ENCODE measurements at places on chromosomes 11 and 22.

DNA sequence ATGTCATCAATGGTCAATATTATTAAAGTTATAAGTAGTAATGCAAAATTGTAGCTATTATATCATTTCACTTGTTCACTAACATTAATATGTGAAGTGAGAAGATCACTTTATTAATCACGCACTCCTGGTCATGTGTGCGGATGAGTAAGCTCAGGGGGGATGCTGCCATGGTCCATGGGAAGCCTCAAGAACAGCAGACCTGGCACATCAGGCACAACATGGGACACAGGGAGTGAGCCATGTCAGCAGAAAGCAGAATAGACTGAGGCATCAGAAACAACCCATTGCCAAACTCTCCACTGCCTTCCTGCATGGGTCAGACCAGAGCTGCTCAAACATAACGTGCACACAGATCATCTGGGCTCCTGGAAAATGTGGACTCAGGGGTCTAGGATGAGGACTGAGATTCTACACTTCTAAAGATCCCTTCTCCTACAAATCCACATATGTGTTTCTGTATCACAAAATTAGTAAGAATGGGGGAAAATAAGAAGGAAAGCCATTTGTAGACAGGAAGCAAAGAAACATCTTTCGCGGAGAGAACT, 63.8 kb upstream of the VPREB1 start:
- DNase-seq, result no peak

- no peak for DNase-seq
Observed at GRCh38 chr11:126485986-126486635, 130.6 kb downstream of the ST3GAL4 start.

- DNase-seq, result no peak
Observed at GRCh38 chr11:67309166-67309565, 5.8 kb downstream of the SSH3 start.

- peak; percentile 40 for DNase-seq
Observed at GRCh38 chr22:20430720-20431510, 6.7 kb downstream of the SCARF2 start.

DNA sequence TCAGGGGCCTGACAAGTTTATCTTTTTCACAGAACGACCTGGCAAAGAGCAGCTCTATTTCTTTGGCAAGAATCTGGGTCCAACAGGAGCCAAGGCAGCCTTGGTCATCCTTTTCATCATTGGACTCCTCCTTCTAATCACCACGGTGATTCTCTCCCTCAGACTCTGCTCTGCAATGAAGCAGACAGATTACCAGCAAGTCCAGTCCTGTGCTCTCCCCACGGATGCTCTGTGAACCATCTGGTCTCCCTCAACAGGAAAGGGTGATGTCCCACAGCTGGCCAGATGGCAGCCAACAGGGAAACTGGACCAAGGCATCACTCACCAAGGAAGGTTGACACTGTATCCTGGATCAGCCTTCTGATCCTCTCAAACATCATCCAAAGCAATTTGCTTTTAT, 17.0 kb upstream of the PANX1 start:
- DNase-seq, result no peak

DNA sequence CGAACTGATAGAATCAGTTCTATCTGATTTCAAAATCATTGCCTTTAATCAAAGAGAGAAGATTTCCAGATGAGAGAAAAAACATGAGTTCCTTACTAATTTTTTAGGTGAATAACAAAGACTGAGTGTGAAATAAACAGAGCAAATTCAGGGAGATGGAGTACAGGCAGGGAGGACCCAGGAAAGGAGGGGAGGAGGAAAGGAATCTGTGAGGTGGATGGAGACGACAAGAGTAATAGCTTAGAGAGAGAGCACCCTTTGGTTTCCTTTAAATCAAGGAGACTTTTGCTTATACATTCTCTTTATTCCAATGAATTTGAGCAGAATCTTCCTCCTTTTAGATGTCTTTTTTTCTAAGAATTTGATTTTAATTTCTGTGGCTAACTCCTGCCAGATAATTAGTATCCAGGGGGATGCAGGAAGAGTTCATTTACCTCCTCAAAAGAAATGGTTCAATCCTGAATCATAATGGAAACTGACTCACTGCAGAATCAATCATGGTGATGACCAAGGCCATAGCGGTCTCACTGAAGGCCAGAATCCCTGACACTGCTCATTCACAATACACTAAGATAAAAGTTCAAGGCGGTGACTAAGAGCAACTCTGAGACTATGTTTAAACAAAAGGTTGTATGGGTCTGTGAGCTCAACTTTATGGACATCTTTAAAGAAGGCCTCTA, 234.0 kb upstream of the ZC3H12C start:
- DNase-seq, result peak; percentile 87

DNA sequence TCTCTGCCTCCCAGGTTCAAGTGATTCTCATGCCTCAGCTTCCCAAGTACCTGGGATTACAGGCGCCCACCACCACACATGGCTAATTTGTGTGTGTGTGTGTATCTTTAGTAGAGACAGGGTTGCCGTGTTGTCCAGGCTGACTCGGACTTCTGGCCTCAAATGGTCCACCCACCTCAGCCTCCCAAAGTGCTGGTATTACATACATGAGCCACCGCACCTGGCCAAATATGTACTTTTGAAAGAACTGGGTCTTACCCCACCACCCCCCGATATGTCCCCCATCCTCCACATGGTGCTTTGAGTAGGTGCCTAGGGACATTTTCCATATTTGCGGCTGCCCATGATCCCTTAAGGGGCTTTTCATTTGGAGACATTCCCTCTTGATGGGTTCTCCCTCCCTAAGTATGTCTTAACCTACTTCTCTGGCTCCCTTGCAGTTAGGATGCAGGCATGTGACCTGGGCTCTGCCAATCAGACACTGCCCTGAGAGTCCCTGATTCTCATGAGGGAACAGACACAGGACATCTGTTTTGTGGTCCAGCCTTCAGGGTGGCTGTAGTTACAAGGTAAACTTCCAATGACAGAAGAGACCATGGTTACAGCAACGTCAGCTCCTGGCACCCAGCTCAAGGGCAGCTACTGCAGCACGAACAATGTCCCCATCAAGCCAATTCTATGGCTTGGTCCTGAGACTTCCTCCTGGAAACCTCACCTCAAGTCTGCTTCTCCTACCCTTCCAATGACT, 48.4 kb downstream of the CHST1 start:
- no peak for DNase-seq

DNA sequence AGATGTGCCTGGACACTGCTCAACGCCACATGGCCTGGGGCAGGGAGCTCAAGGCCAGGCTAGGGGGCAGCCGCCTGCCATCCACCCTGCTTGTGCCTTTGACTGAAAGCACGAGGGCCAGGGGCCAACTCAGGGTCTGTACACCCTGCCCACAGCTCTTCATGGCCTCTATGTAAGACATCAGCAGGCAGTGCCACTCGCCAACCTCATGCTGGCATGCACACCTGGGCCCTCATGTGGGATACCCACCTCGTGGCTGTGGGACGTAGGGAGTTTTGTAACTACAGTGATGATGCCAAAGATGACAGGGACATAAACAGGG, 25.6 kb downstream of the TBX1 start:
- no peak for DNase-seq

DNA sequence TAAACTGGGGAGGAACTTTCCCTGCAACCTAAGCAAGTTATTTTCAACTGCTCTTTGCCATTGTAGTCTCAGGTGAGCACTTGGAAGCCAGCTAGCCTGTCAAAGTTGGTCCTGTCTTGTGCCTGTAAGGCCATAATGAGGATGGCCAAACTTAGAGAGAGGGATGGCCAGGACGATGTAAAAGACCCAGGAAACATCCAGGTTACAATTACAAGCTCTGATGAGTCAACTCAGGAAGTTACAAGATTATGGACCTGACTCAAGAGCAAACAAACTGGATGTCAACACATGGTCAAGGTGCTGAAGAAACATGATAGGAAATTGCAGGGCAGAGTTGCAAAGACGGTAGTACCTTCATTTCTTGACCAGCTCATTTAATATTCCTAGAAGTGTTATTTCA, 1.6 kb downstream of the GTPBP1 start:
- peak; percentile 90 for DNase-seq

GRCh38 chr22:23419171-23419570, 160.9 kb downstream of the IGLL1 start:
- no peak for DNase-seq

GRCh38 chr11:3165916-3166267, 782 bp upstream of the OSBPL5 start:
- no peak for DNase-seq

GRCh38 chr11:61475433-61475832, 33.1 kb upstream of the LRRC10B start:
- no peak for DNase-seq

DNA sequence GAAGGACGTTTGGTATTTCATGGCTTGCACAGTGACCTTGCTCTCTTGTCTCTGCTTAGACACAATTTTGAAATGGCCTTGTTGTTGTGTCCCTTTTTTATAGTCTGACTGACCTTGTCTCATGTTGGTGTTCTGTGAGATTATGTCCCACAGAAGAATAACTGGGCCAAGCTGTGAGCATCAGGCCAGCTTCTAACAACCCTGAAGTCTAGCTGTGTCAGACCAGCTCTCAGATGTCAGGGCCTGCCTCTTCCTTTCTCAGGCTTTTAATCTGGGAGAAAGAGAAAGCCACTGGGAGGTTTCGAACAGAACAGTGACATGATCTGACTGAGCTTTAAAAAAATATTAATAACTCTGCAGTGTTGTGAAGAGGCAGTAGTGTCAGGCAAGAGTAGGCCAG, 2.0 kb upstream of the UEVLD start:
- DNase-seq, result no peak

GRCh38 chr11:16612566-16613261, 125.7 kb upstream of the C11orf58 start:
- no peak for DNase-seq

DNA sequence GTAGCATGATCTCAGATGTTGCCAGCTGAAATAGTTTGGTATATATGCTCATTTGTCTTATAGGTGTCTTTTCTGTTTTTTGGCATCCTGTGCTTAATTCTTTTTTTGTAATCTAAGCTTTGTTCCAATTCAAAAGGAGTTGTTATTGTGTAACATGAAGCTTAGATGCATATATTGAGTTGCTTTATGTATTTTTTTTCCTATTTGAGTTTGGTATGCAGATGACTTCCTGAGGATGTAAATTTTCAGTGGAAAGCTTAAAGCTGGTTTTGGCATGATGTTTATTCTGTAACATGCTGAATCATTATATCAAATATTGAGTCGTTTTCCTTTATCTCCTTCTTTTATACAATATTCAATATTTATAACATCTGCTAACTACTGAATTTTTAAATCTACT, 69.4 kb downstream of the DDX10 start:
- no peak for DNase-seq

DNA sequence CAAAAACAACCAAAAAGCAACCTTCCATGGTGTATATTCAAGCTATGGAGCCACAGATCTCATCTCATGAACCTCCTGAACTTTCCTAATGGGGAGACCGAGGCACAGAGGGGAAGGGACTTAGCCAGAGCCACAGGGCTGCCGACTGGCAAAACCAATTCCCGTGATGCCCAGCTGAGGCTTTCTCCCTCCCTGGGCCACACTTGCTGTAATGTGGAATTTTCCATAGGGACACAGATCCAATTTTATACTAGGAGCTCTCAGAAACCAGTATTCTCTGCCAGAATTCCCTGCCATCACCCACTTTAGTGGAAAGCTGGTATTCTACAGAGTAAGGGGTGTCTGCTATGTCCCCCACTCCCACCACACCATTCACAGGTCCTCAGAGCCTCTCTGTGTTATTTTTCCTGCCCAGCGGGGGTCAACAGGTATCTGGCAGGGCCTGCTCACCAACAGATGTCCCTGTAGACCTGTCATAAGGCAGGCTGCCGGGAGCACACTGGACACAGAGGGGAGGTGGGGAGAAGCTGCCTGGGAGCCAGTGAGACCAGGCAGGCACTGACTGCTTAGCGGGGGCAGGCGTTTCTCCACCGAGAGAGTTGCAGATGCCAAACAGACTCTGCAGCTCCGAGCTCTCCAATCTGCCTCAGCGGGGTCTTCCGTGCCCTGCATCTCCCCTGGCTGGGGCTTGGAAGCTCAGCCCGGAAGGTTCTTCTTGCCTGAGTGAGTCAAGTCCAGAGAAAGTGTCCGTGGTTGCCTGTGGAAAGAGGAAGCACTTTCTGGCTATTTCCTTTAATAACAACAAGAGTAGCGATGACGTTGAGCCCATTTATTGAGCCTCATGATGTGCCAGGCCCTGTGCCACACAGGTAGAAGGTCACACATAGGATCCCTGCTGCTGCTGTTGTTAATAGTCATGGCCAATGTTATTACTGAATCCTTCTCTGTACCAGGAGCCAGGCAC, 26.3 kb downstream of the RPS6KA4 start:
- no peak for DNase-seq

DNA sequence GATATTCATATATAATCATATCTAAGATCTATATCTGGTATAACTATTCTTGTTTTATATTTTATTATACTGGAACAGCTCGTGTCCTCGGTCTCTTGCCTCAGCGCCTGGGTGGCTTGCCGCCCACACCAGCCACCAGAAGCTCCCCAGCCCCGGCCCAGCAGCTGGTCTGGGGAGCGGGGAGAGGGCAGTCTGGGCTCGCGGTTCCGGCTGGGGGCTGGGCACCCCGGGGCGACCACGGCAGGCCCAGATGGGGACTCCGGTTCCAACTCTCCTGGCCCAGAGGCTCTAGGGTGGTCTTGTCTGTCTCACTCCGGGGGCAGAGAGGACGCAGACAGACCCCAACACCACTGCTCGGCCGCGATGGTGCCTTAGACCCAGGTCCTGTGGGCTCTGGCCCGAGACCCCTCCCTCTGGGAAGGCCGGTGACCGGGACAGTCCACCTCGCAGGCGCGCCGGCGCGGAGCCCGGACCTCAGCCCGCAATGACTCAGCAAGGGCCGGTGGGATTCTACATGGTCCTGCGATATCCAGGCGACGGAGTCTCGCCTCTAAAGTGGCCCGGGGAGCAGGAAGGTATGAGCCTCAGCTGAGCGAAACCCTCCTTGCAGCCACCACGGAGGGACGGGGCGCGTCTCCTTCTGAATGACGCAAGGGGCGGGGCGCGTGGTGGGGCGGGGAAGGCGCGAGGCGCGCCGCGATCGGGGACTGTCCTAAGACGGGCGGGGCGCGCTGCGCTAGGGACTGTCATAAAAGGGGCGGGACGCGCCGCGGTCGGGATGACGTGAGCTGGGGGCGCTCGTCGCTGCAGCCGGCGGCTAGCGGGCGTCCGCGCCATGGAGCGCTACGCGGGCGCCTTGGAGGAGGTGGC, at the start of gene DGCR6:
Gene DGCR6, plus strand, starts transcription at position 781 of the 870 bp plus-strand sequence. Its CDS starts 55 bp downstream, at position 836.
- no peak for DNase-seq

DNA sequence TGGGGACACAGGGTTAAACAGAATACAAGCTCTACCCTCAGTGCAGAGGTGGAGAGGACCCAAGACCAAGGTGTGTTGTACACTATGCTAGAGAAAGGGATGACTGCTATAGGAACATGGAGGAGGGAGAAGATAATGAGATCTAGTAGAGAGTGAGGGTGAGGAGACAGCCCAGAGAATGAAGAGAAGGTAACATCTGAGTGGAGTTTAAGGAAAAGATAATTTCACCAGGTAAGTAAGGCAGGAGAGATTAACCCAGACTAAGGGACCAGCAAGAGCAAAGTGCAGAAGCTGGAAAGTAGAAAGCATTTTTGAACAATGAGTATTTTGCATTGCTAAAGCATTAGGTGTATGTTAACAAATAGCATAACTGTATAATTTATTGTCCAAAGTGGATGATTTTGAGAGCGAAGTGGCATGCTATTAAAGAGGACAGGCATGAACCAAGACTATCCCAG, 128.8 kb downstream of the RASSF10 start:
- DNase-seq, result no peak

- no peak for DNase-seq
Observed at GRCh38 chr22:41922328-41922727, 4.3 kb downstream of the TNFRSF13C start.

- peak; percentile 61 for DNase-seq
Observed at GRCh38 chr11:14454861-14455632, 44.6 kb downstream of the COPB1 start.

Data from RKO (cell line).